Motor neuron (in vitro differentiated cells): ENCODE measurements at places on chromosomes 5 and 9. TPM values are rescaled to one million over a fixed set of nuclear protein-coding genes. Genes with fewer than 3 reads are reported as not detected.
A peak's percentile ranks its signal among the peaks of the same experiment; 100 is the strongest.

PCDHGC3 gene
- total RNA-seq, result 61.5 and 73.0 TPM in 2 replicates

EFNA5 gene
- 9.2 and 12.5 TPM in 2 replicates for total RNA-seq

IRX2 gene
- 5.3 and 5.7 TPM in 2 replicates for total RNA-seq

DNA sequence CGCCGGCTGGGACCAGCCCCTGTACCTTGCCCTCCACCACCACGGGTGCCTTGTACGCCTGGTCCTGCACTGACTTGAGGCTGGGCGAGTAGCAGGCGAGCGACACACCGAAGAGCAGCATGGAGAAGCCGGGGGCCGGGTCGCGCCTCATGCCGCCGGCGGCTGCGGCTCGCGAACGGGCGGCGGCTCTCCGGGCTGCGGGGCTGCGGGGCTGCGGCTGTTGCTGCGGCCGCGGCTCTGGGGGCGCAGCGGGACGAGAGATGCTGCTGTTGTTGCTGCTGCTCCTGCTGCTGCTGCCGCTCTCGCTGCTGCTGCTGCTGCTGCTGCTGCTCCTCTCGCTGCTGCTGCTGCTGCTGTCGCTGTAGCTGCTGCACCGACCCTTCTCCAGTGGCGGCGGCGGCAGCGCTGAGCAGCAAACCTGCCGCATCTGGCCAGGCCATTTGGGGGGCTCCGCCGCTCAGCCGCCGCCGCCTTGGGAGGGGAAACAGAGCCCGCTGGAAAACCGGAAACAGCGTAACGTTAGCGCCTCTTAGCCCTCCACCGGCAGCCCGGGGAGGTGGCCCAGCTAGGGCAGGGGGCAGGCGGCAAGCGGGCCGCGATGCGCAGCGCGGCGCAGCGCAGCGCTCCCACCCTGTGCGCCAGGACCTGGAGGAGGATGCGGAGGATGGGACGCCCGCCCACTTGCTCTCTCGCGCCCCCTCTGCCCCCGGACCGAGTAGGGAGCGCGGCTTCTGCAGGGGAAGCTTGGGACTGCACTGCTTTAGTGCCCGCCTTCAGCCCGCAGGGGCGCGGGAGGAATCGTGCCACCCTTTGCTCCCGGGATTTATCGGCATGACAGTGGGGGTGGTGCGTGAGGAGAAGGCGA lies at the start of gene NRG2:
TSS of gene NRG2 (minus strand) at position 657 of the 865 bp plus-strand sequence.
- peak; percentile 73 for ATAC-seq

DNA sequence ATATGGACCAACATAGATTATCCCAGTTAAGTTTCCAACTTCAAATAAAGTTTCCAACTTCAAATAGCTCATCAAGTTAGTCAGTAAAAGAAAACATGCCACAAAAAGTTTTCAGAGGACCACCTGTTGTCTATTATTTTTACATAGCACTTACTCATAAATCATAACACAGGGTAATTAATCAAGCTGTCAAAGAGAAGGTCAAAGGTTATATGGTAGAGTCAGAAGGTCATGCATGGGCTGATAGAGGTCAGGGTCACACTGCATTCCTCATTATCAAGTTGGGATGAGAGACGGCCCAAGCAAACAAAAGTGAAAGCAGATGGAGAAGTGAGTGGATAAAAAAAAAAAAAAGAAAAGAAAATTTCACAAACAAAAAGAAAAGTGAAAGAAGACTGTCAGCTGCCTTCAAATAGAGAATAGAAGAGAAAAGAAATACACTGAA lies 145.5 kb upstream of the POU5F2 start:
- ATAC-seq, result no peak

DNA sequence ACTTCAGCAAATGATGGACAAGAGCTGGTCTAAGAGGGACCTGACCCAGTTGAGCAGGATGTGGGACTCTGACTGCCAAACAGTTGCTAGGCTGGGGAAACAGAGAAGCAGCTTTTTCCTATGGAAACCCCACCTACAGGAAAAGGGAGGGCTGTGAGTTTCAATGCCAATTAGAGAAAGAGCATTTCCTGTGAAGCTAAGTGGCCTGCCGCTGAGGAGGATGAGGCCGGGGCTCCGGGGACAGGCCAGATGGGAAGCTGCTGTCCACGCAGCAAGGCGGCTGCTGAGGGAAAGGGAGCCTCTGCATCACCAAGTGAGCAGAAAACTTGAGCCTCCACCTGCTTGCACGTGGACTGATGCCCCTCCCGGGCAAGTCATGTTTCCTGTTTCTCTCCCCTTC lies at the start of gene PCDH12:
TSS of gene PCDH12 (minus strand) at position 90 of the 400 bp plus-strand sequence. CDS start 351 bp downstream, outside the sequence.
- ATAC-seq, result peak; percentile 37

GRCh38 chr9:841371-842209 lies at the start of gene DMRT1:
Gene DMRT1, plus strand, starts transcription at chr9:841697. Its CDS starts 142 bp downstream, at chr9:841839.
- ATAC-seq, result peak; percentile 42

GRCh38 chr5:115337882-115338281 lies 41.4 kb upstream of the CCDC112 start:
- ATAC-seq, result no peak

GRCh38 chr5:149388498-149389190 lies 9.6 kb upstream of the IL17B start:
- no peak for ATAC-seq
